AG04449 (cell line): ENCODE measurements at places on chromosomes 16 and 17.

- DNase-seq: no peak
Measured at GRCh38 chr17:28327031-28327607, 8.1 kb downstream of the TMEM97 start.

- DNase-seq: no peak
Measured at GRCh38 chr17:20225162-20226115, 216.3 kb downstream of the SPECC1 start.

DNA sequence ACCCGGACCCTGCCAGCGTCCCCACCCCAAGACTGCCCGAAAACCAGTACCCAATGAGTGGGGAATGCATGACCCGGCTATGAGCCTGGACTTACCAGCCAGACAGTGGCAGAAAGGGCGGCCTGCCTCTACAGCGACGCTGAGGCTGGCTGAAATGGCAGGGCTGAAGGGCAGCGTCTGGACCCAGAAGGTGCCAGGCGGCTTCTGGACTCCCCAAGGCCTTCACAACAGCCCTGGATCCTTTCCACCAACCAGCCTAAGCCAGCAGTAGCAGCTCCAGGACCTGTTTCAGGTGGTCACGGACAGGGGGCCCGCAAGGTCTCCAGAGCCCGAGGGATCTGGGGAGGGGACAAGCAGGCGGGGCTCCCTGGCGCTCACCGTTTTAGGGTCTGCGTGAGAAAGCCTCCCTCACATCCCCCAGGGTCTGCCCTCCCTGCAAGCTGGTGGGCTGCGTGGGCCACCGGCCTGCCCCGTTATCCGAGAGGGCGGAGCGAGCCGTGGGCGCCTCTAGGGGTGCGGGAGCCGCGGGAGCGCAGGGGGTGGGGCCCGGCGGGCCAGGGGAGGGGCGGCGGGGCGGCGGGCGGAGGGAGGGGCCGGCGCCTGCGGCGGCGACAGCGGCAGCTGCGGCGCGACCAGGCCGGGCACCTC lies at the start of gene RIPOR1:
Gene RIPOR1 (plus strand): TSS at position 608 of the 648 bp plus-strand sequence. CDS start 9,618 bp downstream, outside the sequence.
- DNase-seq: no peak

GRCh38 chr16:23464196-23464595 lies 11.2 kb upstream of the COG7 start:
- DNase-seq: no peak

DNA sequence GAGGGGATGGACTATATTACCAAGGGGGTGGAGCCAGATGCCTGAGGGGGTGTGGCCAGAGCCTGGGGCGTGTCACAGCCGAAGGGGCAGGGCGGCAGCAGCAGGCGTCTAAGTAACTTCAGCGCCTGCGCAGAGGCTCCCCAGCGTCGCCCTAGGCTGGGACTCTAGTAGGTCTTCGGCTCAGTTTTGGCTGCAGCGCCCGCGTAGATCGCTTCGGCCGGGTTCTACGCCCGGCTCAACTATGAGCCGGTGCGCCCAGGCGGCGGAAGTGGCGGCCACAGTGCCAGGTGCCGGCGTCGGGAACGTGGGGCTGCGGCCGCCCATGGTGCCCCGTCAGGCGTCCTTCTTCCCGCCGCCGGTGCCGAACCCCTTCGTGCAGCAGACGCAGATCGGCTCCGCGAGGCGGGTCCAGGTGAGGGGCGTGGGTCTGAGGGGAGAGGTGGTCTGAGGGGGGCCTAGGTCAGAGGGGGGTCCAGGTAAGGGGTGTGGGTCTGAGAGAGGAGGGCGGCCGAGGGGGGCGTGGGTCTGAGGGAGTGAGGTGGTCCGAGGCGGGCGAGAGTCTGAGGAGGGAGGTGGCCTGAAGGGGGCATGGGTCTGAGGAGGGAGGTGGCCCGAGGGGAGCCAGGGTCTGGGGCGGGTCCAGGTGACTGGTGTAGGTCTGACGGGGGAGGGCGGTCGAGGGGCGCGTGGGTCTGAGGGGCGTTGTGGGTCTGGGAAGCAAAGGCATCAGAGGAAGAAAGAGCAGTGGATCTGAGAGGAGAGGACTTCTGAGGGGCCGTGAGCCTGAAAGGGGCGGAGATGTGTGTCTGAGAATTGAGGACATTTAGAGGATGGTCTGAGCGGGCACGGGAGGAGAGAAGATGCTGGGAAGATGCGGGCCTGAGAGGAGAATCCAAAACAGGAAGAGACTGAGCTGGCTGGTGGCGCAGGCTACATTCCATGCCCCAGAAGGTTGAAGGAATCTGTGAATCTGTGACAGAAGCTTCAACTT lies at the start of gene LPCAT2:
Gene LPCAT2 (plus strand): TSS at position 132 of the 991 bp plus-strand sequence. CDS start 110 bp downstream, at position 242.
- DNase-seq: no peak

DNA sequence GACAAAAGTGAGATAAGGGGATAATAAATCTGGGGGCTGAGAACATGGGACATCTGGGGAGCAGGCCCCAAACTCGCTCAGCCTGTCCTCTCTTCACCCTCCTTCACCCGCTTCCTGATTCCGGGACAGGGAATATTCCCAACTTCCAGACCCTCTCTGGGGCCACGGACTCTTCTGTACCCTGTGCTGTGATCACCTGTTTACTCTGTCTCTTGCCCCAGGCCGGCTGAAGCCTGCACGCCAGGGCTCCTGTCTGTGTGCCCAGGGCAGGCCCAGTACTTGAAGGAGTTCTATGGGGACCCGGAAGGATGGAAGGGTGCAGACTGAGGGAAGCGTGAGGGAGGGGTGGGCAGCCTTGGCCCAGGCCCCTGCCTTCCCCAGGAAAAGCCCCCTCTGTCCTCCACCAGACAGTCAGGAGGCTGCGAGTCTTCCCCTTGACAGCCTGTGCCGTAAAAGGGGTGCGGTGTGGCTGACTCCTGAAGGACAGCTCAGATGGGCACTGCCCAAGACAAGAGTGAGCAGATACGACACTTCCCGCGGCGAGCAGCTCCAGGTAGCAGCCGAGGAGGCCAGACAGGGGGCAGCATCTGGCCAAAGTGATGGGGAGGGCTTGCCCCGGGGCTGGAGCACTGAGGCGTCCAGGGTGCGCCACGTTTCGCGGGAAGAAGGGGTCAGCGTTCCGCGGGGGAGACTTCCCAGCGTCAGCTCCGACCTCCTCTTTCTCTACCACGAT lies 1.0 kb upstream of the CCNF start:
- DNase-seq: no peak

DNA sequence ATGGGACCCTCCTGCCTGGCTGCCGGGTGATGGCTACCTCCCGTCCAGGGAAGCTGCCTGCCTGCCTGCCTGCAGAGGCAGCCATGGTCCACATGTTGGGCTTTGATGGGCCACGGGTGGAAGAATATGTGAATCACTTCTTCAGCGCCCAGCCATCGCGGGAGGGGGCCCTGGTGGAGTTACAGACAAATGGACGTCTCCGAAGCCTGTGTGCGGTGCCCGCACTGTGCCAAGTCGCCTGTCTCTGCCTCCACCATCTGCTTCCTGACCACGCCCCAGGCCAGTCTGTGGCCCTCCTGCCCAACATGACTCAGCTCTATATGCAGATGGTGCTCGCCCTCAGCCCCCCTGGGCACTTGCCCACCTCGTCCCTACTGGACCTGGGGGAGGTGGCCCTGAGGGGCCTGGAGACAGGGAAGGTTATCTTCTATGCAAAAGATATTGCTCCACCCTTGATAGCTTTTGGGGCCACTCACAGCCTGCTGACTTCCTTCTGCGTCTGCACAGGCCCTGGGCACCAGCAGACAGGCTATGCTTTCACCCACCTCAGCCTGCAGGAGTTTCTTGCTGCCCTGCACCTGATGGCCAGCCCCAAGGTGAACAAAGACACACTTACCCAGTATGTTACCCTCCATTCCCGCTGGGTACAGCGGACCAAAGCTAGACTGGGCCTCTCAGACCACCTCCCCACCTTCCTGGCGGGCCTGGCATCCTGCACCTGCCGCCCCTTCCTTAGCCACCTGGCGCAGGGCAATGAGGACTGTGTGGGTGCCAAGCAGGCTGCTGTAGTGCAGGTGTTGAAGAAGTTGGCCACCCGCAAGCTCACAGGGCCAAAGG lies 36.8 kb downstream of the NLRC5 start:
- no peak for DNase-seq

DNA sequence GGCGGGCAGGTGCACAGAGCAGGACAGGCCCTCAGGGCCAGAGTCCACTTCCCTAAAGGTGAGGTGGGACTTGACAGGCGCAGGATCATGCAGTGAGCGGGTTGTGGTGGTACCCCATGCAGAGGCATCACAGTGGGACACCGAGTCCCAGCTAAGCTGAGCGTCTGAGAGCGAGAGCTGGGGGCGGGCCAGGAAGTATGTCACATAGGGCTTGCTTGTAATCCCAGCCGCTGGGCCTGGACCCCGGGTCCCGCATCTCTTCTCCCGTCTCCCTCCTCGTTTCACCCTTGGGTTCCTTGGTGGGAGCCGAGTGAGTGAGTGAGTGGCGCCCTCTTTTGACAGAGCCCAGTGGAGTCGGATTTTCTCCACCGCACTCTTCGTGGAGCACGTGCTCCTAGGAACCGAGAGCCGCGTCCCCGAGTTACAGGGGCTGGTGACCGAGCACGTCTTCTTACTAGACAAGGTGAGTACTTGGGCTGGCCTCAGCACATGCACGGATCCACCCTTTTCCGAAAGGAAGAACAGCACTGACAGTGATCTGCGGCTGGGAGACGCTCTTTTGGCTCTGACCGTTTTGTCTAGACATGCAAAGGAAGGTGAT lies 50.8 kb upstream of the ENDOV start:
- DNase-seq: no peak

GRCh38 chr16:19940195-19940594 lies 55.5 kb upstream of the GPRC5B start:
- no peak for DNase-seq

DNA sequence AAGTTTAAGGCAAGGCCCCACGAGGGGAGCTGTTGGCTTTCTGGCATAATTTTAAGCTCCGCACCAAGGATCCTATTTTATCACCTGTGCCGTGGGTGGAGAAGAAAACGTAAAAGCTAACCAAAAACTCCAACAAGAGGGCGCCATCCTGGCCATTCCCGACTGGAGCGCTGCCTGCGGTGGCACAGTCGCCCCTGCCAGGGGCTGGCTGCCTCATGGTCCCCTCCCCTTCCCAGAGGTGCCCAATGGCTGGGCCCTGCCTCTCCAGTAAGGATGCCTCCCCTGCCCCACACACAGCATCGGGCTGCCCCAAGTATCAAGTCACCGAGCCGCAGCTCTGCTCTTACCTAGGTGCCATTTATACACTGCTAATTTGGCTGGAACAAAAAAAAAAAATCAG lies 36.3 kb downstream of the ZDHHC7 start:
- DNase-seq: no peak

DNA sequence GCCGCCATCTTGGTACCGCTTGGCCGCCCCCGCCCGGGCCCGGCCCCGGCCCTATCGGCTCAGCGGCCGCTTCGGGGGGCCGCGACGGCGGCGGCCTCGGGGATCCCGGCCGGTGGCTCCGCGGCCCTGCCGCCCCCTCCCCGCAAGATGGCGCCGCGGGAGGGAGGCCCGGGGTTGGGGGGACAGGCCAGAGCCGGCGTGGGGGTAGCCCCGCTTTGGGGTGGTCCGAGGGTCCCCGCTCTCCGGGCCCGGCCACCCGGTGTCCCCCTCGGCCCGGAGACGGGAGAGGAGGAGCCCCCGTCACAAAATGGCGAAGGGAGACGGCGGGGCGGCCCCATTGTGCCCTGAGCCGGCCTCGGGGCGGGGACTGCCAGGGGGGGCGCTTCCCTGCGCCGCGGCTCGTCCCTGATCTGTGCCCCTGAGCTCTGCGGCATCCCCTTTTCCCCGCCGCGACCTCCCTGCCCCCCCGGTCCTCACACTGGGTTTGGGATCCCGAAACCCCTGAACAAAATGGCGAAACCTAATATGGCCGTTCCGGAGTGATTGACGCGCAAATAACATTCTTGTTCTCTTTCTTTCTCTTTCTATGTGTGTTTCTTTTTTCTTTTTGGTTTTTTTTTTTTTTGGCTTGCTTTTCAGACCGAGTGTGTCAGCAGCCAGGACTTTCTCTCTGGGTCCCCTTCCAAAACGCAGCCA lies 986 bp downstream of the HAPSTR1 start:
- DNase-seq: no peak

DNA sequence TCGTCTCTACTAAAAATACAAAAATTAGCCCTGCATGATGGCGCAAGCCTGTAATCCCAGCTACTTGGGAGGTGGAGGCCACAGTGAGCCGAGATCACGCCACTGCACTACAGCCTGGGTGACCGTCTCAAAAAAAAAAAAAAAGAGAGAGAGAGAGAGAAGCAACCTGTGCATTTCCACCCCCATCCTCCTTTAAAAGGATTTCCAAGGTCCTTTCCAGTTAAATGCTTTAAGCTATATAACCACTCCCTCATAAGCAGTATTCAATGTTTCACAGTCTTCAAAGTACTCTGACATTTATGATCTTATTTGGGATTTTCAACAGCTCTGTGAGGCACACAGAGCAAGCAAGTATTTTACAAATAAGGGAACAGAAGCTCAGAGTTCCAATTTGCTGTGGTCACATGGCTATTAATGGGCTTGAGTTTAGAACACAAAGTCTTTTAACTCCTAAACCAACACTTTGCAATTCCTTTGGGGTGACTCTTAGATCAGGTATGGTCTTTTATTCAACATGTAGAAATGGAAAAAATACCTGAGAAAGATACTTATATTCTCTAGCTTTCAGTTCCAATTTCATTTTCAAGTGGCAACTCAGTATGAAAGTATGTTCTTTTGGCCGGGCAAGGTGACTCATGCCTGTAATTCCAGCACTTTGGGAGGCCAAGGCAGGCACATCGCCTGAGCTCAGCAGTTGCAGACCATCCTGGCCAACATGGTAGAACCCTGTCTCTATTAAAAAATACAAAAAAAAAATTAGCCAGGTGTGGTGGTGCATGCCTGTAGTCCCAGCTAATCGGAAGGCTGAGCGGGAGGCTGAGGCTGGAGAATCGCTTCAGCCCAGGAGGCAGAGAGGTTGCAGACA lies 31.3 kb downstream of the SPOP start:
- DNase-seq: peak; percentile 26

- DNase-seq: no peak
Measured at GRCh38 chr16:85940214-85940613, 41.3 kb downstream of the IRF8 start.

GRCh38 chr16:23835390-23836077 lies at the start of gene PRKCB:
Gene PRKCB, plus strand, starts transcription at chr16:23835983.
- DNase-seq: no peak

GRCh38 chr16:14628806-14629611 lies 1.1 kb downstream of the PARN start:
- no peak for DNase-seq
